Motor neuron (in vitro differentiated cells): ENCODE measurements at places on chromosomes 7 and 10. TPM values are rescaled to one million over a fixed set of nuclear protein-coding genes. Genes with fewer than 3 reads are reported as not detected.

GRCh38 chr7:123995617-123996326 lies 37.1 kb downstream of the TMEM229A start:
- no peak for ATAC-seq

GRCh38 chr7:50412973-50413372 lies 37.2 kb downstream of the FIGNL1 start:
- no peak for ATAC-seq

DNA sequence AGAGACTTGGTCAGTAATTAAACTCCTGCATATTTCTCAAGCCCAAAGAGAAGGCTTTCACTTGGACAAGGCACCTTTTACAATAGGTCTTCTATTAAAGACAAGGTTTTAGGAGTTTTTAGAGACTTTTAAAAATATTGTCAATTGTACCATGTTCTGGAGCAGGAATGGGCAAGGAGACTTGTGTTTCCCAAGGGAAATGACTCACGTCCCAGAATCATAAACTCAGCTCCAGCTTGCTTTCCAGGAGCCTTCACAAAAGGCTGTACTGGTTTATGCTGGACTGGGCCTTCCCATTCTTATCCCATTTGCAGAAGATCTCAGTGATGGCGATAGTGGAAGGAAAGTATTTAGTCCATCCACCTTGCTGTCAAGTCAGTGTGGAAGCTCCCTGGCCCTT lies 7.8 kb upstream of the GLI3 start:
- peak; percentile 7 for ATAC-seq

GRCh38 chr10:120942806-120943413 lies 91.7 kb downstream of the WDR11 start:
- peak; percentile 91 for ATAC-seq

- ATAC-seq, result no peak
These were observed 49.9 kb downstream of the C10orf67 start for GRCh38 chr10:23294638-23295247.

DNA sequence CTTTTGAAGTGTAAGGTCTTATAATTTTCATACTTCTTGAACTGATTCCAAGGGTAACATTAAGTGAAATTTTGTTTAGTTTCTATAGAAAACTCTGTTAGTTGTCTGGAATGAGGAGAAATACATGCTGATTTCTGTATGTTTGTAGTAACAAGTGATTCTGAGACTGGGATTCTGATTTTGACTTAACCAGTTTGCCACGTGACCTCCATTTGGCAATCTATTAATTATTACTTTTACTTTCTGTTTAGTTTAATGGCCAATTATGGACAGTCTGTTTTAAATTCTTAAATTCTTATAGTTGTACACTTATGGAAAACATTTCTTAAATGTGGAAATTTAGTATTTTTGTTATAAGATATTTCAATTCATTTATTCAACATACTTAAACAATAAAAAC lies 163.1 kb downstream of the ADK start:
- no peak for ATAC-seq

- ATAC-seq, result peak; percentile 33
These were observed 62.1 kb downstream of the FAM185A start for GRCh38 chr7:102810916-102811315.

DNA sequence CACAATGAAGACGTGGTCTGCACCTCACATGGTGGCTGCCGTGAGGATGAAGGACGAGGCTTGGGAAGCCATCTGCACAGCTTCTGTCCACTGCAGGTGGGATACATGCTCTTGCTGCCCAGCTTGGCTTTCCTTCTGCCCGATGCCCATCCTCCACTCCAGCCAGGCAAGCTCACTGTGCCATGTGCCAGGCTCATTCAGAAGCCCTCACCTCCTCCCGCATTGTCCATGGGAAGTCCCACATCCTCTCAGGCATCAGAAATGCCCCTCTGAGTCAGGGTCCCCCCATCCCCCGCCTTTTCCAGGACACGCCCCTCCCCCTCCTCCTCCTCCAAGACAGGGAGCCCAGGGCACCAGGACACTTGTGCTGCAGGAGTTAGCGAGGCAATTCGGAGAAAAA lies 4.6 kb upstream of the NOM1 start:
- no peak for ATAC-seq

- no peak for ATAC-seq
These were observed 3.1 kb downstream of the KLLN start for GRCh38 chr10:87860156-87860795.

DNA sequence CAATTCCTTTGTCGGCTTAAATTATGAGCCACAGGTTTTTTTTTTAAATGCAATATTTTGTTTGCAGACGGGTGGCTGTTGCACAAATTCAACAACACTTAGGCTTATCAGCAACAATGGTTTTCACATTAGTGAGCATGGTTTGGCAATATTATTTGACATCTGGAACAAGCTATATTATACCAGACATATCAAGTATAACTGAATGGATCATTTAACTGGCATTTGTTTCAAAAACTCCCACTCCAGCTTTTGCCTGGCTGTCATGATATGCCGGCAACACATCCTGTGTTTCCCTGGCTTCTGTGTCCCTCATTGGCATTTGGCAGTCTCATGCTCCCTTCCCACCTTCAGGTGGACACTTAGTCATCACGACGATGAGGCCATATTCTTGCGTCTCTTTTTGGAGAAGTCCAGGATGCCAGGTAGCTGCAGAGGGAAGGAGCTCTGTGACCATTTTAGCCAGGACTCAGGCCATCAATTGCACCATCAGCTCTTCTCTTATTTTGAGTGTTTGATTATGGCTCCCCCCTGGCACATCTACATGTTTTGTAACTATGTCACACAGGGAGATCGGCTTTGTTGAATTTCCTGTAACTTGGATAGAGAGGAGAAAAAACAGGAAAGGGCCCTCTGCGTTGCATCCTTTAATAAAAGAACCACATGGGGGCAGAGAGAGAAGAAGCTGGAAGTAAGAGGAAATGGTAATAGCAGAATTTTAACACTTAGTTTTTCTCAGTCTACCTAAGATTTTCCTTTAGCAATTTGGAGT lies 413.9 kb downstream of the LRMDA start:
- ATAC-seq, result no peak

DNA sequence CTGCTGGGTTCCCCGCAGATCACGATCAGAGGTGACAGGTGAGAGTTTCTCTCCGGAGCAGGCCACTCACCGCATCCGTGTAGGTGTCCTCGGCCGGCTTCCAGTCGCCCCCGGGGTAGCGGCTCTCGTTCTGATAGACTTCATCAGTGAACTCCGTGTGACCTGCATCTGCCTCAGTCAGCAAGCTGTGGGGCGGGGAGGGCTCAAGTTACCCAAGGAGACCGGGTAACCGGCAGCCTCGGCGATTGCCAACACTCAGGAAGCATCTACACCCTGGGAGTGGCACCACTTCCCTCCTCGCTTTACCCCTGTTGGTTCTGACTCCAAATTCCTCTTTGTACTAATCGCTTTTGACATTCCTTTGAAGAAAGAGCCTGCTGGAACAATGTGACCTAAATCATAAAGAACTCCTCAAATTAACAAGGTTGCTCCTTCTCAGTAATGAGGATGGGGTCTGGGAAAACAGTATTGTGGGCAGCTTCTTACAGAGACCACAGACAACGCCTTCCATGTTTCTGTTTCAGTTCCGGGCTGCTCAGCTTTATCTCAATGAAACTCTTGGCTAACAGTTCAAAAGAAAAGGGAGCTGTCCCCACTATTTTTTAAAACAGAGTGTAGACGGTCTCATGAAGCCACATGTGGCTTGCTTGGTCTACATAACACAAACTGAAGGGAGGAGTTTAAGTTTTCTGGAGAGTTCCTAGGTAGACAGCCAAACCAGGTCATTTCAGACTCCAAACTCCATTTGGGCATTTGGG lies 118.1 kb downstream of the MYOF start:
- no peak for ATAC-seq

GRCh38 chr10:17001961-17002749 lies 127.5 kb downstream of the CUBN start:
- ATAC-seq, result peak; percentile 71

DNA sequence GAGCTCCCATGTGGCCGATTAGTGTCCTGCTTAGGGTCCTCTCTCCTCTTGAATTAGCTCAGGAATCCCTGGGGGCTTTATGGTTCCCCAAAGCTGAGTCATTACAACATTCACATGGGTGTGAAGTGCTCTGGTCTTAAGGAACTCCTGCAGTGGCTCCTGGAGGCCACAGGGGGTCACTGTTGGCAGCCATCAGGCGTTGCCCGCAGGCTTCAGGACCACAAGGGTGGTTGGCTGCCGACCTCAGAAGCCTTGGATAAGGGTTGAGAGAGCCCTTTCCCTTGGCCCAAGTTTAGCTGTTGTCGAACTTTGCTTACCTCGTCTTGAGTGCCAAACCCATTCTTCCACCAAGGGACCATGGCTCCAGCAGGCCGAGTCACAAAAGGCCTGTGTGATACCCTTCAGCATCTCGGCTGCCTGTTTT lies 61.7 kb downstream of the SH2D4B start:
- peak; percentile 90 for ATAC-seq

GRCh38 chr7:5396542-5396941 lies 27.1 kb downstream of the TNRC18 start:
- no peak for ATAC-seq

DNA sequence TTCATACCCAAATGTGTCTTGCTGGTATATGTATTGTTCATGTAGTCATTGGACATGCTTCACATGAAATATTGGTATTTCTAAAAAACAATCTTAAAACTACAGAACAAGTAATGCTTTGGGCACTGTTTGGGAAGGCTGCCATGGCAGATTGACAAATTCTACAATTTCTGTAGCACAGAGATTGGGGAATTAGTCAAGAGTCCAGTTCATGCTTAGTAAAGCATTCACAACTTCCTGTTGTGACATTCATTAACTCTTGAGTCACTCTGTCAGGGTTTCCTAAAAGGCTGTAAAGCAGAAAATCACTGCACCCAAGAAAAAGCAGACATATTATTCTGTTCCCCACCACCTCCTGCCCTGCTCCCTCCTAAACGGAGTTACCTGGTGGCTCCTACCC lies 398.9 kb downstream of the PHTF2 start:
- no peak for ATAC-seq

- ATAC-seq, result no peak
These were observed 32.5 kb upstream of the CNTNAP2 start for GRCh38 chr7:146084086-146084485.

GRCh38 chr7:98126311-98127142 lies 19.9 kb downstream of the LMTK2 start:
- ATAC-seq, result peak; percentile 78

GRCh38 chr10:112711366-112711765 lies 238.7 kb upstream of the TCF7L2 start:
- no peak for ATAC-seq

DNA sequence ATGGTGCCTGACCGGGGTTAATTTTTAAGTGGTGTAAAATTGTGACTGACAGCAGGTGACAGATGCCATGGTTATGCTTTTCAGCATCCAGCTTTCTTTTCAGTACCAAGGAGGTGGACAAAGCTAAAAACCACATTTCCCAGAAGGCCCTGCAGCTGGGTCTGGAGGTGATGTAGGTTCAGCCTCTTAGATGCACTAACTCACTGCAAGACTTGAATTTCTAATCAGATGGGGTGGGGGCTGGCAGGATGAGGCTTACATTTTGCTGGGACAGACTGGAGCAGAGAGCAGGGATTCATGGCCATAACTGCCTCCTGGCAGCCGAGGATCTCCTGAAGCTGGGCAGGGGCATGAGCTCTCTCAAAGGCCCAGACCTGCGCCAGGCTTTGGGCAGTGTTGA lies 52.4 kb downstream of the PDIA4 start:
- ATAC-seq, result peak; percentile 33

DNA sequence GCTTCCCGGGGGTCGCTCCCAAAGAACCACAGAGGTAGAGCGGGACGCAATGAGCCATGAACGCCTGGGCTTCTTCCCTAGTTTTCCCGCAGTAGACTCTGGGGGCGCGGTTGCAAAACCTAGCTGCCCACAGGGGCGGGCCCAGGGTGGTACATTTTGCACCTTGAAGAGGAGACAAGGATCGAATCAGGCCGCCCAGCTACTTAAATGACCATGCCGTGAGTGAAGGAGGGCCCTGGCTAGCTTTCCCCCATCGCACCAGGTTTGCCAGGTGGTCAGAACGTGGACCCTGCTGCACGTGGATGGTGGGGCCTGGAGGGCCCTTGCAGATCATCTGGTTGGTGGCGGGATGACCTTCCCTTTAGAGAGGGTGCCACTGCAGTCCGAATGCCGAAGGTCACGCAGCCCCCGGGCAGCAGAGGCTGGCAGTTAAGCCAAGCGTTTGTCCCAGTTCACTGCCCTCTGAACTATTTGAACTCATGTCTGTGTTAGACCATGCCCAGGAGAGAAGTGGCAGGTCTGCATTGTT lies 604 bp upstream of the SHTN1 start:
- ATAC-seq, result peak; percentile 58

- no peak for ATAC-seq
These were observed 179.2 kb downstream of the PLXNA4 start for GRCh38 chr7:132397070-132397469.

GRCh38 chr7:105295596-105296352 lies 92.9 kb downstream of the SRPK2 start:
- ATAC-seq, result no peak

DNA sequence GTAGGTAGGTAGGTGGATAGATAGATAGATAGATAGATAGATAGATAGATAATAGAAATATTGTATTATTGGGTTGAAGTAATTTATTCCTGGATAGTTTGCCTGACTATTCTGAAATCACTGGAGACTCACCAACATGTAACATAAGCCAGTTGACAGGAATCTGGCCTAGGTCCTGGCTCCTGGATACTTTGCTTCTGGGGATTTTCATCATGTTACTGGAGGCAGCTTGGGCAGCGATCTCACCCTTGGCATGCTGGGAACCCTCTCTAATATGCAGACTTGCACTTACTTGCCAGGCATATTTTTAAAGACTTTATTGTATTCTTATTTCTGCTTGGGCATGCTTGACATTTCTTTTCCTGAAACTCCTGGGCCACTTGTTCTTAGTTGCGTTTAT lies 709.1 kb upstream of the FZD8 start:
- ATAC-seq, result no peak

The NKX1-2 gene
- total RNA-seq, result 0.10 and 0.24 TPM in 2 replicates

The TMEM196 gene
- total RNA-seq, result 0.11 and 0.25 TPM in 2 replicates

The PTPRZ1 gene
- 2.6 and 7.8 TPM in 2 replicates for total RNA-seq

The PAX4 gene
- total RNA-seq, result not detected in 2 replicates

The CALHM3 gene
- not detected in 2 replicates for total RNA-seq

The C10orf53 gene
- total RNA-seq, result 0.26 and 0.49 TPM in 2 replicates

The TMEM213 gene
- total RNA-seq, result 0.15 TPM in 1 of 2 replicates, not detected in the other

The HOXA1 gene
- 26.3 and 26.9 TPM in 2 replicates for total RNA-seq

The COBL gene
- 0.23 and 0.31 TPM in 2 replicates for total RNA-seq

The STEAP2 gene
- total RNA-seq, result 3.6 and 7.0 TPM in 2 replicates

The COL13A1 gene
- 0.27 and 1.1 TPM in 2 replicates for total RNA-seq

The PDAP1 gene
- 104 and 112 TPM in 2 replicates for total RNA-seq

The C10orf62 gene
- 0.33 TPM in 1 of 2 replicates, not detected in the other for total RNA-seq
